ENCODE measurements at places on chromosomes 6 and 20.

DNA sequence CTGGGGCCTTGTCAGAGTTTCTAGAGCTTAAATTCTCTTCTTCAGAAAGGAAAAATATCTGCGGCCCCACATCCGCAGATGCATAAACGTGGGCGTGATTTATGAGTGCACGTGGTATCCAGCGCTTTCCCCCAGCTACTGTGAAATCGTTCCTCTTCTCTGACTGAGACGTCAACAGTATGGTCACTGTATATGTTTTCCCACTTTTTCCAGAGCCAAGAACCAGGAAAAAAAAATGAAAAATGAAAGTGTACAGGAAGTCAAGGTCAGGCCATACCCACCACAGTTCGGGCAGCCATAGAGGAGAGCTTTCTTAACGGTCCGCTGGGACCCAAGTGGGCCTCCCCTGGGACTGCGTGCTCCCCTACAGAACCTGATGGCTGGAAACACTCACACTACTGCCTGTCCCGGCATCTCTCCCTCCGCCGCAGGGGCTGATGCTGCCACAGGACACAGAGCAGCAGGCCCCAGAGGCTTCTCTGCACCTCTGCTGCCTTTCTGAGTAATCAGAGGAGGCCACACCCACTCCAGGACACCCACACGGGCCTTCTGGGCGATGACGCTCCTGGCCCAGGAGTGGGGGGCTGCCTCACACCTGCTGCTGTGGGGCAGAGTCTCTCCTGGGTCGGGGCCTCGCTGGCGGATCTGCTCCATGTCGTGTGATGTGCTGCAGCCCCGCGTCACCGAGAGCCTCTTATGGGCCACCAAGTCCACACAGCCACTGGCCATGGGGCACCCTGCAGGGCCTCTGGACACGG is 16.4 kb upstream of the STX16 start:
- no peak for DNase-seq

DNA sequence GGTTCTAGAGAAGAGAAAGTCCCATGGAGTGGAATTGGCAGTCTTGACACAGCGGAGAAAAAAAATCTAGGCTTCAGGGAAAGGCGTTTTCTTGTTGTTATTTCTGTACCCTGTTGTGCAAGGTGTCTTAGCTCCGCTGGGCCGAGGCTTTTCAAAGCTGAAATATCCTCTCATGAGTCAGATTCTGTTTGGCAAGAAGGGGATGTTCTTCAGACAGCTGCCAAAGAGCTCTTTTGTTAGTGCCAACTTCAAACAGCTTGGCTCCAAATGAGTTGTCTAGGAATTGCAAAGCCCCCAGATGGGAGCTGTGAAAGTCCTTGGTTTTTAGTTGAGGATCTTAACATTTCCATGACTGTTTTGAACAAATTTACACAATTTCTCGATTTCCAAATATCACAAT is 45.6 kb downstream of the LRRN4 start:
- DNase-seq = peak; percentile 16

DNA sequence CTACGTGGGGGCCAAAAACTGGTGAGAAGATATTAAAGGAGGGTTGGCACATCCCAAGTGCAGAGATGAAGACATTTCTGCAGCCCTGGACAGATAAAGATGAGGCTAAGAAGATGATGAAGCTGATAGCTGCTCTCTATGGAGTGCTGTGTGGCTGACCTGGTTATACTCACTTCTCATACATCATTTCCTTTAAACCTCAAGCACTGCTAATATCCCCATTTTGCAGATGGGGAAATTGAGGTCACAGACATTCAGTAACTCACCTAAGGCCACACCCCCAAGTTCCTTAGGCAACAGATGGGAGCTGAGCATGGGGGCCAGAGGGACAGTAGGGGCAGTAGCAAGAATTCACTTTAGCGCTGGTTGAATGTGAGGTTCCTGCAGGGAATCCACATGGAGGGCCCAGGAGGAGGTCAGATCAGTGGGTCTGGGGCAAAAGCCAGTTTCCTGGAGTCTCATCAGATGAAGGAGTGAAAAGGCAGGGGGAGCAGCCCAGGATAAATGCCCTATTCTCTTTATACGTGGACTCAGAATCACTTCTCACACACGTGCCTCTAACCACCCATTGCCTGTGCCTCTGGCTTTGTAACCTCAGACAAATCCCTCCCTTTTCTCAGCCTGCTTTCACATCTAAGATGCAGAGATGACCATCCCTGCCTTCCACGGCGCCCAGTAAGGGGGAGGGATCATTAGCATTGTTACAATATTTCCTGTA is 125.8 kb downstream of the NFATC2 start:
- no peak for DNase-seq

DNA sequence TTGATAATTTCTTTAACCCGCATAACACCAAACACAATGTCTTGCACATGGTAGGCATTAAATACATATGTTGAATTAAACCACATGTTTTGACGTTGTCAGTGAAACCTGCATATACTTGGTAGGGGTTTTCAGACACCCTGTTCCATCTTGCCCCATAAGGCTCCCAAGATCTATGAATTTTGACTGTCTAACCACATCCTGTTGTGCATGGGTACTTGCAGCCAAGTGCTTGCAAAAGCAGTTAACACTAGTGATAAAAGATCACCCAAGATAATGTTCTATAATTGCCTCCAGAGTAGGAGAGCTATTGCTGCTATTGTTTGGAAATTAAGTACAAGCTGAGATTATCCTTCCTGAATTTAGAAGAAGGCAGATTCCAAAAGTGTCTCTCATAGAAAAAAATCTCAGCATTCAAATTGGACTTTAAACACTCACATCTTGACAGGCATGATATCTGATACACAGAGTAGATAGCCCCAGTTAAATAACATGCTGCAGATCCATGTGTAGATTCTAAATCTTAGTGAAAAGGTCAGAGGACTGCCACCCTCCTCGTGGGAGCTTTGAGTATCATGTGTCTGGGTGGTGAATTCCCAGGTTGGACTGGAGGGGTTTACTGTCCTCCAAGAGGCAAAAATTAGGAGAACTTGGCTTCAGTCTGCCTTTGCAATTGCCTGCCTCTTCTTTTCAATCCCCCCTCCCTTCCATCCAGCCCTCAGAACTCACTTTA is 25.8 kb upstream of the CCN6 start:
- no peak for DNase-seq

- DNase-seq = no peak
These were observed 41.8 kb upstream of the TOP1 start for GRCh38 chr20:40986774-40987173.

DNA sequence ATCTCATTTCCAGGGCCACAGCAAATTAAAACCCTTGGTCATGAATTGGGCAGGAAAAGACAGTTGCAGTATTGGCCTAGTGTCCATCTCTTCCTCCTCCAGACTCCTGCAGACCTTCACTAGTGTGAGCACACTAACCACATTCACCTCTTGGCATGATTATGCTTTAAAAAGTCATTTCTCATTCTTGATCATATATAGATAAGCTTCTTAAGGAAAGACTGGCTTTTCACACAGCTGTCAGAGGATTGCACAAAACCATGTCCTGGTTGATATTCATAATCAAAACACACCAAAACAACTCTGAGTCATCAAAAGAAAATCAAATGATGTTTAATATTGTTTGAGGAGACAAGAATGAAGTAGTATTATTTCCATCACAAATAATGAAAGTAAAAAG is 52.1 kb downstream of the TMEM200A start:
- DNase-seq = no peak

GRCh38 chr6:136795386-136795785 is 3.1 kb upstream of the MAP3K5 start:
- no peak for DNase-seq

GRCh38 chr6:108497883-108498282 is 62.8 kb upstream of the FOXO3 start:
- DNase-seq = peak; percentile 11

DNA sequence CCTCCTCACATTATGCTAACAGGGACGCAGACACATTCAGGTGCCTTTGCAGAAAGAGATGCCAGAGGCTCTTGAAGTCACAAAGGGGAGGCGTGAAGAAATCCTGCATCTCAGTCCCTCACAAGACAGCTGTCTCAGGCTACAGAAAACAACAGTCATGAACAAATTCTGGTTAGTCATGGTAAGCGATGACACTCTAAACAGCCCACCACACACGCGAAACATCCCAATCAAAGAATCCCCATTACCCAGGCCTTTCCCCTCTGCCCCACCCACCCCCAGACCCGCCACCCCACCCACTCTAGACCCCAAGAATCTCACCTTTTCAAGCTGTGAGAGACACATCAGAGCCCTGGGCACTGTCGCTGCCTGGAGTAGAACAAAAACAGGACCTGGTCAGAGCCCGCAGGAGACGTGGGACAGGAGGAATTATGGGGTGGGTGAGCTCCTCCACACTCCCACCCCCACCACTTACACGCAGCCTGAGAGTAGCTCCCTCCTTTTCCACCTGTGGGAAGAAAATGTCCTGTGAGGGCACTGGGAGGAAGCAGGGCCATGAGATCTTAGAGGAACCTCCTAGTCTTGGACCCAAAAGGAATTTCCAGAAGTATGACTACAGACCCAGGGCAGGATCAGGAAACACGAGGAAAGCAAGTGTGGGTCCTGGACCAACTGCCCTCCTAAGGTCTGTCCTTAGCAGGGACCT is 2.7 kb downstream of the HLA-B start:
- no peak for DNase-seq

DNA sequence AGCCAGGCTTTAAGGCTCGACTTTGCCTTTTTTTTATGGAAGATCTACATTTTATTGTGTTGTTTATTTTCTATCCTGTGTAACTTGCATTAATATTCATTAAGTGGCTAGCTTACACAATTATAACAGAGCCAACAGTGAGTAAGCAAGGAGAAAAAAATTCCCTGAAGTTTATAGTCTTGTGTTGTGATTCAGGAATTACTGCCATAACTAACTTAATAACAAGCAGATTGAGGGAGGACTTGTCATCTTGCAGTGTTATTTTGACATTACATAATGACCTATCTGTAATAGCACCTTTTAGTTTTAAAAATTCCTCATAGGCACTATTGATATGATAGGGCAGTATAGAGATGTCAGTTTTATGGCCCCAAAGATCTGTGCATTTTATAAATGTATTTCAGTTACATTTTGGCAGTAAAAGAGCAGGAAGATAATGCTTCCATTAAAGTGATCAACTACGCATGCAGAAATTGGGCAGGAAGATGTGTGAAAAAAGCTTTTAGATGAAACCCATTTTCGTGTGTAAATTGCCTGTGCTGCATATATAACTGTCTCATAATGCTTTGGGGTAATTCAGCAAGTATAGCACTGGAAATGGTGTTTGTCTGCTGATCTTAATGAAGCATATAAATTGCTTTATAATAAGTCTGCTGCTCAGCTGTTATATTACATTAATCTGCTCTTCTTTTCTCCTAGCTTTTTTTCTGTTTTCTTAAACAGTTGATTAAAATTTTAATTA is 123.0 kb downstream of the SMAP1 start:
- no peak for DNase-seq

GRCh38 chr6:144365271-144365670 is 80.1 kb downstream of the UTRN start:
- DNase-seq = no peak

DNA sequence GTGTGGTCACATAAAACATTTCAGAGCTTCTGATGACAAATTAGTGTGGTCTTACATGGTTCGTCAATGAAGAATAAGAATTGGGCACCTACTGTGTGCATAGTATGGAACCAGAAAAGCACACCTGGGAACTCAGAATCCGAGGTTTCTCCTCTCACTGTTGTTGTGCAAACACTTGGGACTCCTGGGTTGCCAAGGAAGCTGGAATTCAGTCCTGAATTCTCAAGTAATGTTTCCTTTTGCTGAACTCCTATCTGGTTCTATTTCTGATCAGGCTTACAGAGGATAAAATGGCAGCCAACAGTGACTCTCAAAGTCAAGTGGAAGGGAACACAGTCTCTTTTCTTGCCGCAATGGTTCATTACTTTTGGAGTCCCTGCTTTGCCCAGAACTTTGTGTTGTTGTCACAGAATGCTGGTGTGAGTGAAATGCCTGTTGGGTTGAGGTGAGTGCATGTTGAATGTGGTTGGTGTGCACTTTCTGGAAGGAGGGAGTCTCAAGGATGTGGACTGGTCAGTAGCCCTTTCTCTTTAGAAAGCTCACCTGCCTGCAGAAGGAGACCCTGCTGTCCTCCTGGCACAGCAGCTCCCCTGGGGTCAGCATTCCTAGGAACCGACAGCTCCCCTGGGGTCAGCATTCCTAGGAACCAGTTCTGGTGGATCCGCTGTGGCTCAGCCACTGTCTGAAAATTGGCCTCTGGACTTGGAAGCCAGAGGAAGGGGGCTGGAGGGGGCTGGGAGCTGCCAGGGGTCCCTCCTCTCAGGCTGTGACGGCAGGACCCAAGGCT is 1.4 kb downstream of the UNC93A start:
- DNase-seq = no peak

DNA sequence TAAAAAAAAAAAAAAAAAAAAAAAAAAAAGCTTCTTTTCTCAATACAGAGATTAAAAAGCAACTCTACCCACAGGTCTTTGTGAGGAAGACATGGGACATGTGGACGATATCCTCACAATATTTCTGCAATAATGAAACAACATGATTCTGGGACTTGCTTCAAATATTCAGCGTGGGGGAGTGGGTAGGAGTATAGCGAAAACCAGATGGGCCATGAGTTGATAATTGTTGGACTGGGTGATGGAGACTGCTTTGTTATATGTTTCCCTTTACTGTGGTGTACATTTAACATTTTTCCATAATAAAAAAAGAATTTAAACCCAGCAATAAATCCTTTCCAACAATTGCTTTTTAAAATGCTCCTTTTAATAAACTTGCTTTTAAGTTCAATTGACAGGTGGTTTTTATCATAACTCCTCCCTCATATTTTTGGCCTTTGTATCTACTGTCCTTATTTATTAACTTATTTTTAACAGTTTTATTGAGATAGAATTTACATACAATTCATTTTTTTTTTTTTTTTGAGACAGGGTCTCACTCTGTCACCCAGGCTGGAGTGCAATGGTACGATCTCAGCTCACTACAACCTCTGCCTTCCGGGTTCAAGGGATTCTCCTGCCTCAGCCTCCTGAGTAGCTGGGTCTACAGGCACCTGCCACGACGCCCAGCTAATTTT is 40.4 kb upstream of the ARFGEF2 start:
- no peak for DNase-seq

- no peak for DNase-seq
These were observed 106.5 kb downstream of the ARID1B start for GRCh38 chr6:156883497-156884252.

GRCh38 chr6:16592223-16592911 is 168.9 kb downstream of the ATXN1 start:
- no peak for DNase-seq

GRCh38 chr6:47665112-47665511 is 33.3 kb upstream of the ADGRF4 start:
- DNase-seq = peak; percentile 35
